ENCODE measurements at places on chromosomes 16 and 17. TPM values are rescaled to one million over a fixed set of nuclear protein-coding genes. Genes with fewer than 3 reads are reported as not detected.

Gene MEIOB
- total RNA-seq, result not detected

Gene KRTAP2-3
- not detected for total RNA-seq

Gene OR1A1
- not detected for total RNA-seq

Gene NME3
- 35.4 TPM for total RNA-seq

Gene ABCA6
- total RNA-seq, result 127 TPM

Gene ADAMTS18
- total RNA-seq, result 0.19 TPM

Gene NECAB2
- 0.13 TPM for total RNA-seq

Gene AANAT
- total RNA-seq, result not detected

Gene MRPS23
- 29.3 TPM for total RNA-seq

Gene DHRS7B
- total RNA-seq, result 20.0 TPM

Gene MBTPS1
- total RNA-seq, result 121 TPM

Gene ERCC4
- 8.8 TPM for total RNA-seq

Gene VPS9D1
- 7.7 TPM for total RNA-seq

Gene PRCD
- 1.1 TPM for total RNA-seq

Gene RGS11
- 2.7 TPM for total RNA-seq

Gene CUEDC1
- total RNA-seq, result 11.9 TPM

Gene LPO
- total RNA-seq, result not detected

Gene P2RX5
- total RNA-seq, result 1.5 TPM

Gene SMIM5
- not detected for total RNA-seq

Gene SMIM36
- total RNA-seq, result not detected

Gene WFDC1
- 29.6 TPM for total RNA-seq

Gene IFI35
- 35.9 TPM for total RNA-seq

Gene C17orf113
- 0.26 TPM for total RNA-seq

Data from aortic smooth muscle cell (primary cell).